HTR-8/SVneo (cell line): ENCODE measurements at places on chromosomes 2 and 18.

DNA sequence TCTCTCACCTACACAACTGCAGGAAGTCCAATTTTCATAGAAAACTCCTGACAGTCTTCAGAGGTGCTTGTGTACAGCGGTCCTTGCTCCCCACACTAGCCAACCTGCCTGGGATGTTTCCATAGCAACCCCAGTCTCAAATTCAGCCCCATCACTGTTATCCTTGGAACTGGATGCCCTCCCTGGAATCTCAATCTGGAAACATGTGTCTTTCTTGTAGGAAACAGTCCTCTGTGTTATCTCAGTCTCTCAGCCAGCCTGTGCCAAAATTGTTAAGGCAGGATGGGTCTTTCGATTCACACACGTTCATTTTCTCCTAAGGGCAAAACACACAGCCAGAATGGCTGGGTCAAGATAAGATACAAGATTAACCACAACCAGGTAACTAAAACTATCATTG lies 295.5 kb upstream of the RND3 start:
- DNase-seq = no peak

GRCh38 chr2:48529194-48529593 lies 760 bp upstream of the STON1 start:
- no peak for DNase-seq

DNA sequence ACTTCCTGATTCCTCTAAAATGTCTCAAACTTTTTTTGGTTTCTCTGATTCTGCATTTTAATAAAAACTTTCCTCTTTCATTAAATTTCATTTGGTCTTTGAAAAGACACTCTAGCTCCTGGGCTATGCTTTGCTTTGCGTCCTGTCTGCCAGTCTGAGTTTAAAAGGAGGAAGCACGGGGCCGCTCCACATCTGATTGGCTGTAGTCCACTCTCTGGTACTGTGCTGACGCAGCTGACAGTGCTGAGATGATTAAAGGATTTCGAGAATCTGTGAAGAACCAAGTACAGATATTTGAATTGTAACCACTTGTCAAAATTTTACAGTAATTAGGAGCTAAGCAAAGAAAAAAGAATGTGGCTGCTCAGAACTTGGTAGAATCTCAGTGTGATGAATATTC lies 199.6 kb upstream of the HNMT start:
- no peak for DNase-seq

DNA sequence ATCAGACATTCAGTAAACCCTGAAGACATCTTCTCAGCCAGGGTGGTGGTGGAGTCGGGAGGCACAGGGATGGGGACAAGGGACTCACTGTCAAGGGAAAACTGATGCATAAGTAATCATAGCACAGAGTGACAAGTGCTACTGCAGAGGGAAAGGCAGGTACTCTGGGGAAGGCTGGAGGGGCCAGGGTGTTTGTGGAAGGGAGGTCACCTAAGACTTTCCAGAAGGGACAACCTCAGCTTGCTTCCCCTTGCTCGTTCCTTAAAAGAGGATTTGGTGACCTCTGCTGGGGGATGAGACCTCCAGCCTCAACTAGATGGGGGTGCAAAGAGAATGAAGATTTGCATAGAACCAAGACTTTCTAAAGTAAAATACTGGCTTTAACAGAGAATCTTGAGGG lies 99.5 kb downstream of the SLC4A3 start:
- no peak for DNase-seq

- DNase-seq = no peak
Measured at GRCh38 chr2:23486684-23487075, 101.7 kb downstream of the KLHL29 start.

DNA sequence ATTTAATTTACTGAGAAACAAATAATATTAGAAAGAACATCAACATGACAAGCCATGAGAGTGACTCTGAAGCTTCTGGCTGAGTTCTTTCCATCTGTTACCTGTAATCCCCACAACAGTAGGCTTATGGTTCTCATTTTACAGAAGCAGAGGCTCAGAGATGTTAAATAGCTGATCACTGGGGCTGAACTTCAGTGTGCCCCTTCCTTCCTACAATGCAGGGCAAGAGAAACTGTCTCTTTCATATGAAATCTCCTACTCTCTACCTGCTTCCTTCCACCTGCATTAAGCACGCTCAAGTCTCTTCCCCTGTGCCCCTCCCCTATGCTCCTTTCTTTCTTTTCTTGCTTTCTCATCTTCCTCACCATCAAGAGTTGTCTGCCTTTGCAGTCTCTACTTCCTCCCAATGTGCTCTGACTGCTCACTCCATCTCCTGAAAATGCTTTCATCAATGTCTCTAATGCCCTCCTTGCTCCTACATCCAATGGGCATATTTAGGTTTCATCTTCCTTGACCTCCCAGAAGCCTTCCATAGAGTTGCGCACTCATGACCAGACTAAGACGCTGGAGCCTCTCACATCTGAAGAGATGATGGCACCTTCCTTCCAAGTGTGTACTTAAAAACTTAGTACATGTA lies 23.7 kb downstream of the APOB start:
- DNase-seq = no peak

GRCh38 chr2:159229476-159230144 lies 56.9 kb downstream of the WDSUB1 start:
- DNase-seq = no peak

DNA sequence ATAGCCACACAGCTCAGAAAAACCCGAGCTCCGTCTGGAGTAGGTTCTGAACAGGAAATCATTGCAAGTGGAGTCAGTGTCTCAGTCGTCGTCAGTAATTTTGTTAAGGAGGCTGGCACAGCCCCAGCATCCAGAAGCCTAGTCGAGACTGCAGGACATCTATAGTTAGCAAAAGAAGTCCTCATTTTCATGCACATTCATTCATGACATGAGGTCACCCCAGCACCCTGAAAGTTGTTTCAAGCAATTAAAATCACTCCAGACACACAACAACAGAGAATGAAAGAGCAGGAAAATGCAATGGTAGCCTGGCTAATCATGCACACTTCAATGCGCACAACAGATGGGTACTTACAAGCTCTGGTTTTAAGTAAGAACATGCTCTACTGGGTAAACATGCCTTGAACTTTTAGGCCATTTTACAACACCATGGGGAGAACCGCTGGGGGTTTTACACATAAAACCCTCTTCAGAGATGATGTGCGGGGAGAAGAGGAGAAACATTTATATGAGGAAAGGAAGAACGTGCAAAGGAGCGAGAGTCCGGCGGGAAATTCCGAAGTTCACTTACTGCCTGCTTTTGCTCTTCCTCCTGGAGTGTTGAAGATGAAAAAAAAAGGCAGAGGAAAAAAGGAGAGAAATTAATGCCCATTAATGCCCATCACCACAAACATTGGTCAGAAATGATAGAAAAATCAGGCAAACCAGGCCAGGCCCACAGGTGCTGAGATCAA lies 77.4 kb upstream of the DNMT3A start:
- no peak for DNase-seq

- DNase-seq = no peak
Measured at GRCh38 chr2:133521146-133521745, 47.0 kb downstream of the NCKAP5 start.

DNA sequence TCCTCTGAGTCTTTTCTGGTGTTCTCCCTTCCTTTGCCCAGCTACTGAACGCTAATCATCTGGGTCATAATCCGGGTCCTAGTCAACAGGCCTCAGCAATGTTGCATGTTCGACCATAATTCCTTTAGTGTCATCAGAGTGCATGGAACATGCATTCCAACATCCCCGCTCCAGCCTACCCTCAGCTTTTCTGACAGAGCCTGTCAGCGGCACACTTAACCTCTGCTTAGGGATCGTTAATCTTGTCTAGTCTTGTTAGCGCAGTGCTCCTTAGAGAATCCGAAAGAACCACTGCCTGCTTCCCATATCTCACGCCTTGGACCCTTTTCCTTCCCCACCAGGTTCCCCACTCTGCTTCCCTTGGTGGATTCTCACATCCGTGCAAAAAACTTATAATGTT lies 767.9 kb upstream of the ID2 start:
- no peak for DNase-seq
